ENCODE measurements at places on chromosomes 5 and 9. TPM values are rescaled to one million over a fixed set of nuclear protein-coding genes. Genes with fewer than 3 reads are reported as not detected.

DNA sequence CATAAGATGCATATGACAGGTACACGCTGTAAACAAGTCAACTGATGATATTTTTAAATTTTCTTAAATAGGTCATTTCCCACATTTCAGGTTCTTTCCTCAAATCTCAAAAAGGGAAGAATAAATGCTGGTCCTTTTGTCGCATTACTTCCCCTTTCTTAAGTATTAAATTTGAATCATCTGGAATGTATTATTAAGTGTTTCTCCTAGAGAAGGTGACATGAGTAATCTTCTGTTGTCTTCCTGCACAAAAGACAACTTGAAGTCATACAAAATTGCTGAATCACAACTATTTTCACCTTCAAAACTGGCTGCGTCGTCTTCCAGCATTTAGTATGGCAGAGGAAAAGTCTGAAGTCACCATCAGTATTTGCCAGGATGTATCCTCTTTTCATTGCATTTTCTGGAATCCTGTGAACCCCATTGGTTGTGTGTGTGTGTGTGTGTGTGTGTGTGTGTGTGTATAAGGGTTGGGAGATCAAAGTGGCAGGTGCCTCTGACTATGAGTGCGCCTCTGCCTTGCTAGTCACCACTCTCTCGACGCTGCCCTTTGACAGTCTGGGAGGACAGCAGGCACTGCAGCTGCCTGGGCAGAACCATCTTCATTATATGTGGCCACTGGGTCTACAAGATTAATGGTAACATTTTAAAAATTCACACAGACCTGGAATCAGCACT, 86.9 kb downstream of the MVB12B start:
- no peak for DNase-seq

GRCh38 chr5:566636-567309, 42.5 kb upstream of the SLC9A3 start:
- DNase-seq, result no peak

GRCh38 chr5:123559434-123559775, 47.4 kb downstream of the CSNK1G3 start:
- no peak for DNase-seq

- DNase-seq, result peak; percentile 79
These were observed 746 bp downstream of the CAST start for GRCh38 chr5:96662725-96663518.

DNA sequence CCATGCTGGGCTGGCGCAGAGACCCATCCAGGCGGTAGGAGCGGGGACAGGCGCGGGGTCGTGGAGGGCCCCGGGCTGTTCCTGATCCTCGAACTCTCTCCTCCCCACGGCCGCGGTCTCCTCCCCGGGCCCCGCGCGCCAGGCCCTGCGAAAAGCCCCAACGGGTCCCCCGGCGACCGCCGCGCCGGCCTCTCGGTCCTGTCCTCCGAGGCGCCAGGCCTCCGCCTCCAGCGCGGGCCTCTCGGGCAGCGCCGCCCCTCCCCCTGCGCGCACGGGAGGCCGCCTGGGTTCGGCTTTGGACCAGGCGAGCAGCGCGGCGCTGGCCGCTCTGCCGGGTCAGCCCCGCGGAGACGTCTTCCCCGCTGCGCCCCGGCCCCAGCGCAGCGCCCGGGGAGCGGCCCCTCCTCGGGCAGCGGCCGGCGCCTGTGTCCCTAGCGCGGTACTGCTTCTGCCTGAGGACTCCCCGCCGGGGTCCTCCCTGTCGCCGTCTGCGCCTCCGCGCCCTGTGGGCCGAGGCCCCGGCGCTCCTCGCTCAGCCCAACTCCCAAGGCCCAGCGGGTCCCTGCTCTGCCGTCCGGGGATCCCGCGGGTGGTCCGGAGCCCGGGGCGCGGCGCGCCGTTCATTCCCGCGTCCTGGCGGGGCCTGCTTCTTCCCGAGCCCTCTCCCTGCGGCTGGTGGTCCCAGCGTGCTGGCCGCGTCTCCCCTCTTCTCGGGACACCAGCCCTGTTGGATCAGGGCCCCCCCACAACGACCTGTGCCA, 13.4 kb downstream of the COL23A1 start:
- no peak for DNase-seq

- DNase-seq, result peak; percentile 38
These were observed 3.7 kb upstream of the STXBP1 start for GRCh38 chr9:127608104-127608966.

- DNase-seq, result no peak
These were observed 91.1 kb upstream of the CEP78 start for GRCh38 chr9:78144663-78145377.

- DNase-seq, result no peak
These were observed 14.9 kb upstream of the SCGB3A2 start for GRCh38 chr5:147863454-147864158.

DNA sequence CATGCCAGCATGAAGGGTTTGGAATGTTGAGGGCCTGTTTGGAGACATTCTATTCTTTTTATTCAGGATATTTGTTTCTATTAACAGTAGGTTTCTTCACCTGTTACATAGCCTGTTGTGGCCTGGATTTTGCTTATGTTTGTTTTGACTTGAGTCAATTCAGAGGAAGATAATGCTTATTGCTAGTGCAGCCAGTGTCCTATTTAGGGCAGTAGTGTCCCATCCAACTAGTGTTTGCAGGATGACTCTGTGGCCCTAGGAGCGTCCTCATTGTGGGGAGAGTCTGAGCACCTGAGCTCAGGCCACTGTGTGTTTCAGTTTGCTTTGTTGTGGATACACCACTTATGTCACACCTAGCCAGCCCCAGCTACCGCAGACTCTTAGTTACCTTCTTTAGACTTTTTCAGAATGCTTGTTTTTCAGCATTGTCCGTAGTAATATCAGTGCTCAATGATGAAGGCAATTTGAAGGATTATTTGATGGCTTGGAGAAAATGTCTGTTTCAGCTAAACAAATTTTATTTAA, 90.3 kb downstream of the ARHGEF28 start:
- DNase-seq, result no peak

- peak; percentile 97 for DNase-seq
These were observed 31.8 kb downstream of the MAP1B start for GRCh38 chr5:72138943-72139521.

DNA sequence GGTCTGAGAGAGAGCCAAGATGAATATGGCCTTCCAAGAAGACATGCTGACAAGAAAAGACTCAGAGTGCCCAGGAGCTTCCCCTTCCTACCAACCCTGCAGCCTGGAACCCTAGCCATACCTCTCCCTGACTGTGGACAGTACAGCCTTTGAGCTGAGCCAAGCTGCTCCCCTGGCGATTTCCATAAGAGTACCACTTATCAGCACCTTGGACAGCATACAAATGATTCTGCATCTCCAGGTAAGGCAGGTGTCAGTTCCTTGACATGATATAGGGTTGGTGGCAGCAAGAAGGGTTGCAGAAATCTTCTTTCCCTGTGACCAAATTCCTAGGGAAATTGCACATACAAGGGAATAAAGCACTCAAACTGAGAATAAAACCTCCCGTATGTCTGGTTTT, 58.3 kb downstream of the MFAP3 start:
- no peak for DNase-seq

- peak; percentile 15 for DNase-seq
These were observed 1955.5 kb downstream of the MAT2B start for GRCh38 chr5:165460911-165461310.

GRCh38 chr5:75239681-75240080, 3.0 kb upstream of the ANKRD31 start:
- DNase-seq, result no peak

GRCh38 chr5:119280380-119280779, 75.4 kb upstream of the TNFAIP8 start:
- no peak for DNase-seq

- DNase-seq, result no peak
These were observed 33.7 kb downstream of the LHX3 start for GRCh38 chr9:136171009-136171800.

DNA sequence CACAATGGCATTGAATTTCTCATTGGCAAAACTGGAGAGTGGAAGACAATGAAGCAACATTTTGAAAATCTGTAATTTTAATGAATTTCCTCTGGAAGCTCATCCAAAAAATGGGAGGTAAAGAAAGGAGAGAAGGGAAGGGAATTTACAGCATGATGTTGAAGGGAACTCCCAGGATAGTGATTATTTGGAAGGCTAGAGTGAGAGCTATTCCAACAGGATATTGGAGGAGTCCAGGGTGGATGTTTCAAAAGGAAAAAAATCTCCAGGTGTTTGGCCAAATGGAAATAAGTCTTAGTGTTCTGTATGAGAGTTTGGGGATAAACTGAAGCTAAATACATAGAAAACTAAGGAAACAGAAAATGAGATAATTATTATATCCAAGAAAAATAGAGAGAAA, 106.2 kb downstream of the IZUMO3 start:
- DNase-seq, result no peak

GRCh38 chr9:120949290-120949689, 22.7 kb upstream of the TRAF1 start:
- DNase-seq, result no peak

GRCh38 chr5:179796877-179797608, 3.3 kb downstream of the LTC4S start:
- DNase-seq, result no peak

DNA sequence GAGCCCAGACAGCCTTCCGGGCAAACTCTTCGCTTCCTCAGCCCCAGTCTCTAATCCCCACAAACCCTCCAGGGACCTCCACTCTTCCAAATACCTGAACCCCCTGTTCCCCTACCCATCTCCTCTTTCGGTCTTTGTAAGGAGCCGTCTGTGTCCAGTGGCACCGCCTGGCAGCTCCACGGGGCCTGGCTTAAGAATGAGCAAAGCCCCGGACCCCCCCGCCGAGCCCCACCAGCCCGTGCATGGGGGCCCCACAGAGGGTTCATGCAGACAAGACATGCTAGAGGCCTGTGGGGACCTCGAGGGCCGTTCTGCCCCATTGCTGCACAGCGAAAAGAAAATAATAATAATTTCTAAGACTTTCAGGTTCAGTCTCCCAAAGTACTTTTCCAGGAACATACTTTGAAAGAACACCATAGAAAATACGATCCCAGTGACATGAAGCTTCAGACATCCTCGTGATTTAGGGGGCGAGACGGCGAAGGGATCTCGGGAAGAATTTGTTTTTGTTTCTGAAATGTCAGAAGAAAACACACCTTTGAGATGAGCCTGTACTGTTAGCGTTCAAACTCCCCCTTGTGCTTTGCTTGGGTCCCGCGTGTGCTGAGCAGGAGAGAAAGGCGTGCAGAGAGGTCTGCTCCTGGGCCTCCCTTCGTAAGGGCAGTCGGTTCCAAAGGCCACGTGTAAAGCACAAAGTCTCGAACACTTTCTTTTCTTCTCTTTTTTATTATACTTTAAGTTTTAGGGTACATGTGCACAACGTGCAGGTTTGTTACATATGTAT, 49.2 kb downstream of the IRX2 start:
- no peak for DNase-seq

DNA sequence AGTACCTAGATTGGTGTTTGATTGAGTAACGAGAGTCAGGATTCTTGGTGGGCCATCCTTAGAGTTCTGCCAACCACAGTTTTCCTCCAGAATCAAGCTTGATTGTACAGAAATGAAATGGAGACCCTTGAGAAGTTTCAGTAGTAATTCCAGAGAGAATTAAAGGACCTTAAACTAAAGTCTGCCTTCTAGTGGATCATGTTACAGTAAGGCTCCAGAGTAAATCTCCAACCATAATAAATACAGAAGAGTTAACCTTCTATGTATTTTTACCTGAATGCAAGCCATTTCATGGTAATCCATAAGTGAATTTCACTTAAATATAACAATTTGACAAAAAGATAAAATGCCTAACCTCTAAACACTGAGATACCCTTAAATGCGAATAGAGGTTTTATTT, 53.0 kb upstream of the CNTLN start:
- peak; percentile 10 for DNase-seq

DNA sequence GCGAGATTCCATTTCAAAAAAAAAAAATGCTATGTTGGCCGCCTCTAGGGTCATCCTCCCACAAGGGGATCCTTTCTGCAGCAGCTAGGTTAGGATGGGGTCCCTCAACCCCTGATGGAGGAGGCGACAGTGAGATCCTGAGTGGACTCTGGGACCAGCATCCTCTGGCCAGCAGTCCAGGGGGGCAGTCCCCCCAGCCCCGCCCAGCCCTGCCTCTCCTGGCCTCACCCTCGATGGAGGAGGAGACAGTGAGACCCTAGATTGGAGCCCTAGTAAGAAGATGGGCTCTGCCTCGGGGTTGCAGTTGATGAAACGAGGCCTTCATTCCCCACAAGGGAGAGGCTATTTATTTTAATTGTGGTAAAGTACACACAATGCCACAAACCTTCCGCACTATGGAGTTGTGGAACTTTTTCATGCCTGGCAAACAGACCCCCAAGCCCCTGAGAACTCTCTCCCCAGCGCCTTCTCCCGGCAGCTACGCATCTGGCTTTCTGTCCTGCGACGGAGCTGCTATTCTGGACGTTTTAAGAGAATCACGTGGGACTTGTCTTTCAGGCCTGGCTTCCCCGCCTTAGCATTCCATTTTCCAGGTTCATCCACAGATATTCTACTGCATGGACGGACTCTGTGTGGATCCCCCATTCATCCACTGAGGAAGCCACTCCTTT, 15.8 kb downstream of the VAV2 start:
- no peak for DNase-seq

GRCh38 chr5:105751908-105752307, 1918.8 kb downstream of the EFNA5 start:
- no peak for DNase-seq

DNA sequence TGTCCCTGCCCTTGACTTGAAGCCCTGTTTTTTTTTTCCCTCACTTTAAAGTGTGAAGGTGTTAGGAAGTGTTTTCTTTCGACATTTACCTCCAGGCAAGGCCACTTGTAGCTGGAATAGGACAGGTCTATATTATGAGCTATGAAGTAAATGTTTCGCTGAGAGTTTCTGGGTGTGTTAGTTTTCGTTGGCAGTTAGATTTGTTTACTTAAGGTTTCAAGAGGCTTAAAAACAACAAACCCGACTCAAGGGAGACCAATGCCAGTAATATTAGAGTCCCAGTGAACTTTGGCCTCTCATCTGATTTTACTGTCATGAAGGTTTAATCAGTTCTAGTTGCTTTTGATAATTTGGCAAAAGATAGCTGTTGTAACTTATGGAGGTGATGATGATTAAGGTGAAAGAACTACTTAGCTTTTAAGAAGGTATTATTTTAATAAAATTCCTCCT, 25.2 kb downstream of the OCLN start:
- DNase-seq, result peak; percentile 40

DNA sequence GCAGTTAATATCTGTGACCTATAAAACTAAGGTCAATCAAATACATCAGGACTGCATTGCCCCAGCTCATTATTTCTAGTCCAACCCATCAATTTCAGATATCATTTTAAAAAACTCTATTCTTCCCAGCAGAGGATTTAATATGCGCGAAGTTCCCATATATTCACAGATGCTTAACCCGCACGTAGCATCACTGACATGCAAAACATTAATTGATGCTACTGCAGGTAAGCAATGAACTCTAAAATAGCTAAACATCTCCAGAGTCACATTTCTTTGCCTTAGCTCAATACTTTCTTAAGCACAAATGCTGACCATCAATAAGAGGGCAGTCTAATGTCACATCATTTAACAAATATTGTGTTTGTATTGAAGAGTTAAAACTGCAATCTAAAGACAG, 586.6 kb upstream of the CDH18 start:
- no peak for DNase-seq

GRCh38 chr5:60544142-60544541, 155.8 kb downstream of the DEPDC1B start:
- no peak for DNase-seq

SPINK6 gene
- not detected for polyA plus RNA-seq

PALM2AKAP2 gene
- 3.2 TPM for polyA plus RNA-seq

ZNG1F gene
- 6.5 TPM for polyA plus RNA-seq

GHR gene
- 0.36 TPM for polyA plus RNA-seq

ACOT12 gene
- polyA plus RNA-seq, result not detected

GARIN3 gene
- not detected for polyA plus RNA-seq

PHYKPL gene
- 24.5 TPM for polyA plus RNA-seq

GLRA1 gene
- polyA plus RNA-seq, result not detected
